GM04503 (cell line): ENCODE measurements at places on chromosomes 16 and 17.

DNA sequence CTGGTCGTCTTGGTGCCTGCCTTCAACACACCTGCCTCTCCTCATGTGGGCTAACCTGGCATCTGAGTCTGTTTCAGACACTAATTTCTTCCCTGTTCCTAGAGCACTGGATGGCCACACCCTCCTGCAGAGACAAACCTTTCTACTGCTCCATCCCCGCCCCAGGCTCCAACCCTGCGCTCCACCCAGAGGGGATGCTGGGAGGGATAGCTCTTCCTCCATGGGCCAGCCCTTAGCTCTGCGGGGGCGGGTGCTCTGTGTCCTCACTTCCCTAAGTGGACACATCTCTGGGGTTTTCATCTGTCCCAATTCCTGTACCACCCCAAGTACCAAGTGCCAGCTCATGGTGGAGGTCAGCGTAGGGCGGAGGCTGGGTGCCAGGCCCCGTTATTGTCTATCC, 11.0 kb upstream of the CRISPLD2 start:
- DNase-seq, result no peak

DNA sequence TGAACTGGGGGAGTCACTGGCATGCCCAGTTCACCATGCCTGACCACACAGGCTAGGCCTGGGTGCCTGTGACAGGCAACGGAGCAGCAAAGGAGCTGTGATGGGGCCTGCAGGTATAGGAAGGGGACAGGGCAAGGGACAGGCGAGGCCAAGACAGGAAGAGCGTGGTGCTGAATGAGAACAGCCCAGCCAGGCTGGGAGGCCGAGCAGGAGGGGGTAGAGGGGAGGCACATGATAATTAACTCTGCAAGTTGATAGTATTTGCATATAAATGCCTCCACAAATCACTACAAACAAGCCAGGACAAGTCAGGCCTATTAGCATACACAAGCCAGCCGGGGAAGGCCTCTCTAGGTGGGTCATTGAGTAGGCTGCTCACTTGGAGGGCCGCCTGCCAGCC, 7.8 kb downstream of the ZFHX3 start:
- no peak for DNase-seq

GRCh38 chr16:72444696-72445095, 272.7 kb upstream of the PMFBP1 start:
- no peak for DNase-seq

DNA sequence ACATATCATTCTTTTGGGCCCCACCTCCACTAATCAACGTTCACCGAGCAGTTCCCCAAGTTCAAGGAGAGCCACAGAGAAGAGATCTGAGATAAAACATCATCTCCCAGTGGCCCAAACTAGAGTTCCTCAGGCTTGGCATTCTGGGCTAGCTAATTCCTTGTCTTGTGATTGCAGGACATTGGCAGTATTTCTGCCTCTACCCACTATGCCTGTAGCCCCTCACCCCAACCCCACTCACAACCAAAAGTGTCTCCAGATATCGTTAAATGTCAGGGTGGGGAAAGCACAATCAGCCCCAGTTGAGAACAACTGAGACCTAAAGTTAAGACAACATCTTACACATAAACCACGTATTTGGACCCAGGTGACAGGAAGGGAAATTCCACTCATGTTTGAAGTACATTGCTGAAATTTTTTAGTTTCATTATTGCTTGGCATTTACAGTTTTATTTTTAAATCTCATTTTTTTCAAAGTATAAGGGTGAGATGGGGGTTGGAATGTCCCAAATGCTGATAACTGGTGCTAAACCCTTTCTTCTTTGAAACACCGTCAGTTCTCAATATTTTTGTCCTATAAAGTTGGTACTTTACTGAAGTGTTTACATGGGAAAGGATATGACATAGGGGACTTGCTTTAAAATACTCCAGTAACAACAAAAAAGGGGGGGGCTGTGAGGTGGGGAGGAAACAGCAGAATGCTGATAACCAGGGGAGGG, 13.6 kb downstream of the ZC3H7A start:
- no peak for DNase-seq

- no peak for DNase-seq
Measured at GRCh38 chr17:57562184-57562698, 182.9 kb downstream of the CCDC182 start.

- no peak for DNase-seq
Measured at GRCh38 chr16:50368410-50369132, at the start of gene BRD7. TSS of gene BRD7 (minus strand) at chr16:50368988. CDS start at chr16:50368774, 214 bp downstream.

DNA sequence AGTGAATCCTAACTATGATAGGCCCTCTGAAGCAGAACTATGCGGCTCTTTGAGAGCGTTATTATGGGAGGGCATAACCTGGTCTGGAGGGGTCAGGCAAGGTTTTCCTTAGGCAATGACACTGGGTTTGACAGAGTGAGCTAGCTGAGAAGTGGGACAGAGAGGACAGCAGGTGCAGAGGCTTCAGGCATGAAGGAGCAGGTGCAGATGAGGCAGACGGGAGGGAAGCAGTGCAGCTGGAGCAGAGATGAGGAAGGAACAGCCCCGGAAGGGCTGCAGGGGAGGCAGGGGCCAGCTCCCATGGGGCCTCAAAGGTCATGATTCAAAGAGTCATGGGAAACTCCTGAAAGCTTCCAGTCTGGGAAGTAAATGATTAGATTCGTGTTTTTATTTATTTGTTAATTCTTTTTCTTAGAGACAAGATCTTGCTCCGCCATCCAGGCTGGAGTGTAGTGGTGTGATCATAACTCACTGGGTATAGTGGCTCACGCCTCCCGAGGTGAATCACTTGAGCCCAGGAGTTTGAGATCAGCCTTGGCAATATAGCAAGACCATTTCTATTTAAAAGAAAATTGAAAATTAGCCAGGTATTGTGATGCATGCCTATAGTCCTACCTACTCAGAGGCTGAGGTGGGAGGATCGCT, 5.4 kb downstream of the MARCHF10 start:
- no peak for DNase-seq

GRCh38 chr17:14037453-14037852, 31.9 kb upstream of the COX10 start:
- no peak for DNase-seq

DNA sequence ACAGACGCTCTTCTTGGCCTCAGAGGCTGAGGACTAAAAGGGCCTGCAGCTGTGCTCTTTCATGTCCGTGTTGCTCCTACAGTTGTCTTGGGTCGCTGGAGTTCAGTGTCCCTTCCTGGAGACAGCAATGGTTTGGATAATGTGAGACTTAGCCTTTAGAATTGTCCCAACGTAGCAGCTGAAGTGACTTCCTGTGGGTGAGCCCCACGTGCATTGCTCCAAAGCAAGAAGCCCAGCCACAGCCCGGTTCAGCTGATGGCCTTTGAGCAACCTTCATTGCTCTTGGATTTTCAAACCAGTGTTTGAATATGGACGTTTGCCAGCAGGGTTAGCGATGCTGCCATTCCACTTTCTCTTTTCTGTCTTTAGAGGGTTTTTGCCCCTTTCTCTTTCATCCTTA, 19.7 kb downstream of the TMEM11 start:
- no peak for DNase-seq

- DNase-seq, result no peak
Measured at GRCh38 chr17:73566905-73567782, 77.1 kb downstream of the SDK2 start.

DNA sequence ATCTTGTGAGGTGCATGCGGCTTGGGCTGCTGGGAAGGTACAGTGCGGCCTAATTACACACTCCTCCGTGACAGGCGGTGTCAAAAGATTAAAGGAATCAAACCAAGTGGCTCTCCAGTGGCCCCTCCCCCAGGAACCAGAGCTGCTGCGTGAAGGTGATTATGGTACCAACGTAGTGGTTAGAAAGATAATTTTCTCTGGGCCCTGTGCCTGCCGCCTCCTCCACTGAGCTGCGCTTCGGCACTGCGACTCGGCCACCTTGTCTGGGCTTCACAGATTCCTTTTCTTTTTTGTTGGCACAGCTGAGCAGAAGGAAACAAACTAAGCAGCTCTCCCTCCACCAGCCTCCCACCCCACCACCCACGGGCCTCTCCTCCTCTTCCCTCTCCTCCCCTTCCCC, 113.2 kb upstream of the SDK2 start:
- DNase-seq, result no peak

- DNase-seq, result no peak
Measured at GRCh38 chr17:69231521-69231920, 2.9 kb upstream of the ABCA10 start.

DNA sequence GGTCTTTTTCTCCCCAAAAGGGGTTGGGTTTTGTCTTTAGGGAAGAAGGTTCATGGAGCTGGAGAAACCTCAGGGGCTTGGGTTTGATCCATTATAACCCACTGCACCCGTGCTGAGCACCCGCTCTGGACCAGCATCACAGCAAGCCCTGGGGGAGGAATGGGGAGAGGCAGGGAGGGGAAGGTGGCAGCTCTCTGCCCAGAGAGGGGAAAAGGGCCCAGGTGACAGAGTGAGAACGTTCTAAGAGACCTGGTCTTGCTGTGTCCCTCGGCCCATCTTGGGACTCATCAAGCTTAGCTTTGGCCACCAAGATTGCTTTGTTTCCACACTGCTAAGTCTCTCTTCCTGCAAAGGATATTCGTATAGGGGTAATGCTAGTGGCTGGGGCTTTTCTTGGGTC, 38.2 kb upstream of the TAC4 start:
- no peak for DNase-seq

DNA sequence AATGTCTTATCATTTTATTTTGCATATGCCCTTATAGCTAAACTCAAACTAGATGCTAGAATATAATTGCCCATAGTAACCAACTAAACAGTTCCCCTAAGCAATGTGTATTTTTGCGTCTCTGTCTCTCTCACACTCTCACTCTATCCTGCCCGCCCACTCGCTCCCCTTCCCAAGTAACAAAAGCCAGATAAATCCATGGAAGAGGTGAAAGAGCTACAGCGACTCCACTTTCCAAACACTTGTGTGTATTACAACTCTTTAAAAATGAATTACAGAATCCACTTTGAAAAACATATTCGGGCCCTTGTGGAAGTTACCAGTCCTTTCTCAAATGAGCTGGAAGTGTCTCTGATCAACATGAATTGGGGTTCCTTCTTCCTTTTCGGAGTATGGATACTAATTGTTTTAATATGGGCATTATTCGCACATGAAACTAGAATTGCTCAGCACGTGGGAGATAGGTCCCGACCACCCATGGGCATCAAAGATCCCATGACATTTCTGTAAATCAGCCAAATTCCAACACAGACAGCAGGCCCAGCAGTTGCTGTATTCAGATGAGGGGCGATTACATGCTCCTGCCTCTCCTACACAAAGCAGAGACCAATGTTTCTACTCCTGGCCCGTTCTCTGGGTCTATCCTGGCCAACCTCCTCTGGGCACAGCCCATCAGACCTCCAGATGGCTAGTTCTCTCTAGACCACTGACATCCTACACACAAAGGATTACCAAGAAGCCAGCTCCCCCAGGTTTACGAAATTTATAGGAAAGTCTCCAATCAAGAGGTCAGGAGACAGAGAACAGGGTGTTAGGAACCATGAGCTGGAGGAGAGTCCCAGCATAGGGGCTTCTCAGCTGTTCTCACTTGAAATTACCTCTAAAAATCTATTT, 121.5 kb downstream of the ZFHX3 start:
- no peak for DNase-seq

DNA sequence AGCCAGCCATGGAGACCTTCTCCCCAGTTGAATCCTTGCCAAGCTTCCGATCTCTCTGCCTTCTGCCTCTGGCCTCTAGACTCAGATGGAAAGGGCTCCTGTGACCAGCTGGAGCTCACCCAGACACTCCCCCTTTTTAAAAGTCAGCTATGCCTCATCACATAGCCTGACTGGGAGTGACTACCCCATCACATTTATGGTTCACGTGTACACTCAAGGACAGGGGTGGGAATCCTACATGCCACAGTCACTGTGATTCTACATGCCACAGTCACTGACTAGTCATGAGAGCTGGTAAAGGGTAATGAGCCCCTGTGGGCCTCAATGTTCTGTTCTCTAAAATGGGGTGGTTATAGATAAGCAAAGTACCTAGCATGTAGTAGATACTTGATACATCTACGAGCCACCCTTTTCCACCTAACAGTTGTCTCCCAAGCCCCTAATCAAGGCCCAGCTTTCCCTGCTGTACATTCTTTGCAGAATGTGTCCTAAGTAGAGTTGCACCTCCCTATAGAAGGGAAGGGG, 85.1 kb downstream of the RGS9 start:
- no peak for DNase-seq

DNA sequence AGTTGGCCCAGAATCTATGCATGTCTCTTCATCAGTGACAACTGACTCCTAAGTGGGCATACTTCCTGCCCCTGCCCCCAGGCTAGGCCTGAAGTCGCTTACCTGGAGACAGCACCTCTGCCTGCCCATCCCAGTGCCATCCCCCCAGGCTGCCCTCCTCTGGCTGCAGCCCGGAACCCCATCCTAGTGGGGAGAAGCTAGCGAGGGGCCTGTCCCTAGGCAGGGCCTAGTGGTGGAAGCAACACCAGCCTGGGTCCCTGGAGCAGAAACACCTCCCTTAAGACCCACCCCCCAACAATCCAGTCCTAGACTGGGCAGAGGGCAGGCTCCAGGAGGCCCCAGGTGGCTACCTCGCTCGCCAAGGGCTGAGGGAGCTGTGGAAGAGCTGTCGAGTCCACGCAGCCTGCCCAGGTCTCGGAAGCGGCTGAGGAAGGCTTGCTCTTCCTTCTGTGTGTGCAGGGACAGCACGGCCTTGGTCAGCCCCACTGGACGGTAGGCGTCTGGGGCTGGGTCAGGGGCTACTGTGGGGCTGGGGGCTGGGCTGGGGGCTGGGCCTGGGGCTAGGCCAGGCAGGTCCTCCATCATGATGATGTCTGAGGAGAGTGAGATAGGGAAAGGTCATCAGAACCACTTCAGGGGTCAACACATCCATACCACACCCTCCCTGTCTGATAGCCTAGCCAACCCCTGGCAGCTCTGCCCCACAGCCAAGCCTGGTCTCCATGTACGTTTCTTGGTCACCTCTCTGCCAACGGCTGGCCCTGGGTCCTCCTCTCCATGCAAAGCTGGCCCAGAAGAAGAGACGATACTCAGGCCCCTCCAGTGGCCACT, 7.6 kb downstream of the PER1 start:
- no peak for DNase-seq

- no peak for DNase-seq
Measured at GRCh38 chr16:75758215-75758614, 31.9 kb upstream of the CPHXL start.

DNA sequence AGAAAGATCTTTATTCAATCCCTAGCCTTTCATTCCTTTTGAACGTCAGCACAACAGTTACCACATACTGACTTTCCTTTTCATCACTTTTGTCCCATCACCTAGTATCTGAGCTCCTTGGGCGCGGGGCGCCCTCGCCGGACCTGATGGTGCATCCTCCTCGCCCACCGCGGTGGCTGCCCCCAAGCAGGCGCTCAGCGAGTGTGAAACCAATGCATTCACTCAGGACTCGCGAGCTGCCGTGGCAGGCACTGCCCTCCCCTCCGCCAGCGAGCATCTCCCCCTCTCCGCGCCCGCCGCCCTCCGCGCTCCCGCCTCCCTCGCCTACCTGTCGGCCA, 756 bp downstream of the KLHL11 start:
- no peak for DNase-seq

DNA sequence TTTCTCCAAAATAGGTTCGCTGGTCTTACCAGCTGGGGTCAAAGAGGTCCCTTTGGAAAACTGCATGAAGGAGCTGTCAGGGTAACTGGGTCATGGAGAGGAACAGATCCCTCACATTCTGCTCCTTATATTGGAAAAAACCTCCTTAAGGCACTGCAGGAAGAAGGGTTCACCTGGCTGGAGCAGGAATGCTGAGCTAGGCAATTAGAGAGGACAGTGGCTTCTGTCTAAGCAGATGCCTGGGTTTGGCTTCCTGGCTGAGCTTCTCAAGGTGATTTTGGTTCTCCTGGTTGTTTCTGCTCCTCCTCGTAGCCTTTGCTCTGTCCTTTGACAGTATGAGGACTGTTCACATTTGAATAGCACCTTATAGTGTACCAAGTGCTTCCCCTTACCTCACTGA, 19.6 kb downstream of the ITGB3 start:
- no peak for DNase-seq

GRCh38 chr17:4436381-4436780, 2.6 kb downstream of the SPNS3 start:
- no peak for DNase-seq
